Activated T-helper 17 cell treated with anti-CD3 and anti-CD28 coated beads, Interleukin-2, amount 50 U/mL, for 72 hours (primary cell): ENCODE measurements at places on chromosomes 1 and 21. TPM values are rescaled to one million over a fixed set of nuclear protein-coding genes. Genes with fewer than 3 reads are reported as not detected.

- ATAC-seq, result peak; percentile 18
These were observed 407 bp downstream of the GALNT2 start for GRCh38 chr1:230067419-230067870.

- ATAC-seq, result no peak
These were observed 20.4 kb downstream of the ODF2L start for GRCh38 chr1:86375688-86376087.

- no peak for ATAC-seq
These were observed 62.3 kb upstream of the RCC1 start for GRCh38 chr1:28443550-28443949.

Gene CELA3A
- total RNA-seq, result not detected

DNA sequence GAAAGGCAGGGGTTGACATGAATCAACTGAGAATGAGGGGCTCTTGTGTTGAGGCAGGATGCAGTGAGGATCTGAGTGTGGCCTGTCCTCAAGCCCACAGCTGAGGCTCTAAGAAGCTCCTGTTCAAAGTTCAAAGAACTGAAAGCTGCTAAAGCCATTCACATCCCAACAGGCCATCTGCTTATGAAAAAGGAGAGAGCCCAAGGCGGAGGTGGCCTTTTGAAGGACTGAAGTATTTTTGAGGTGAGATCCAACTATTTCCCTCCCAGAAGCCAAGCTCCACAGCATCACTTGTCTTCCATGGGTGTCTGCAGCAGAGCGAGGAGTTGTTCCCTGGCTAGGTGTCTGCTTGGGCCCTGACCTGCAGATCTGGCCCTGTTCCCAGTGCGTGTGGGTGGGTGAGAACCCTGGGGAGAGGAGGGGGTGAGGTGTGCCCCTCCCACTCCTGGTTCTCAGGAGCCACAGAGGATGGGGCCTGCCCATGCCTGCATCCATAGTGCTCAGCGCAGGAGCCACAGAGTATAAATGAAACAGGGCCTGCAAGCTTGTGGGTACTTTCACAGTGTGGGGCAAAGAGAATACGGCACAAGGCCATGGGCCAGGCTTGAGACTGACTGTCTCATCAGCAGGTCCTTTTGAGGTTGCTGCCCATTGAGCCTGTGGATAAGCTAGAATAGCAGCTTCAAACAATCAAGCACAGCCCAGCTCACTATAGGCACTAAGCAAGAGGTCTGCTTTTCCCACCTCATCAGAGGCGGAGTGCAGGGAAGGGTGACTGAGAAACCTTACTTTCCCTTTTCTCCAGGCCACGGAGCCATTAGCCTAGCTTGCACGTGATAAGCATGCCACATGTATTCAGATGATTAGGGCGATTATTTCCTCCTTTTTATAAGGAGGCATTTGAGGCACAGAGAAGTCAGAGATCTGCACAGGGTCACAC is 15.7 kb downstream of the REG4 start:
- no peak for ATAC-seq
